NCI-H345 (cell line): ENCODE measurements at places on chromosomes 5 and 9.
A peak's percentile ranks its signal among the peaks of the same experiment; 100 is the strongest.

DNA sequence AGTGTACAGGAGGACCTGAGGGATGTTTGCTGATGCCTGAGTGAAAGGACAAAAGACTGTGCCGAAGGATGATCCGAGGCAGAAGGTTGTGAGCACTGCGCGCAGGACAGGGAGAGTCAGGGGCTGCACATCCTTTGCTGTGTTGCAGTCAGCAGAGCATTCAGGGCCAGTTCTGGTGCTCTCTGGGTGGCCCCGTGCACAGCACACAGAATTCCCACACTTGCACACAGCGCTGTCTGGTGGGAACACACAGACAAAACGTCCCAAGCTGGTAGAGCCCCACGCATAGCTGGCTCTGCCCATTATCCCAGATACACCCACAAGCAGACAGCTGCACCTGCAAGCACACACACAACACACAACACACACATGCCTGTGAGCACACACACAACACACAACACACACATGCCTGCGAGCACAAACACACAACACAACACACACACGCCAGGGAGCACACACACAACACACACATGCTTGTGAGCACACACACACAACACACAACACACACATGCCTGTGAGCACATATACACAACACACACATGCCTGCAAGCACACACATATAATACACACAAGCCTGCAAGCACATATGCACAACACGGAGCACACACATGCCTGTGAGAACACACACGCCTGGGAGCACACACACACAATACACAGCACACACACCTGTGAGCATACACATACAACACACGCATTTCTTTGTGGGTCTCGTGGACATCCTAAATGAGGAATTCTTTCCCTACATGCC is 74.4 kb downstream of the FGF18 start:
- no peak for DNase-seq

DNA sequence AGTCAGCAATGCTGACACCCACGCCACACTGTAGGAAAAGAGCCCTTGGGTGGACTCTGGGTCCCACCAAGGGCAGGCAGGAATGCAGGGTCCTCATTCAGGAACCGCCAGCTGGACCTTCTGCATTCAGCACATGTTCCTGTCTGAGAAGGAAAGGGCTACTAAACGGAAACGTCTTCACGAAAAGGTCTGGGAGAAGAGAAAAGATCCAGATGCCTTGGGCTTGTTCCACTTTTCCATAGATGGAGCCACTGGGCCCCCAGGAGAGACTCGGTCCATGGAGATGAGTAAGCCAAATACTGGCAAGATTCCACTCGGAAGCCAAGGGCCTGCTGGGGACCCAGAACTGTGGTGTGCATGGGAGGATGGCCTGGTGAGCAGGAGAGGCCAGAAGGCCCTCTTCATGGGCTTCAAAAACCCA is 38.4 kb downstream of the LHFPL2 start:
- no peak for DNase-seq

- no peak for DNase-seq
Measured at GRCh38 chr5:76641514-76642120, 18.4 kb upstream of the F2RL2 start.

- no peak for DNase-seq
Measured at GRCh38 chr5:163459462-163459818, 462 bp downstream of the NUDCD2 start.

GRCh38 chr5:72619251-72619650 is 112.0 kb upstream of the ZNF366 start:
- DNase-seq, result no peak

- DNase-seq, result no peak
Measured at GRCh38 chr5:50786073-50786472, 119.6 kb downstream of the PARP8 start.

DNA sequence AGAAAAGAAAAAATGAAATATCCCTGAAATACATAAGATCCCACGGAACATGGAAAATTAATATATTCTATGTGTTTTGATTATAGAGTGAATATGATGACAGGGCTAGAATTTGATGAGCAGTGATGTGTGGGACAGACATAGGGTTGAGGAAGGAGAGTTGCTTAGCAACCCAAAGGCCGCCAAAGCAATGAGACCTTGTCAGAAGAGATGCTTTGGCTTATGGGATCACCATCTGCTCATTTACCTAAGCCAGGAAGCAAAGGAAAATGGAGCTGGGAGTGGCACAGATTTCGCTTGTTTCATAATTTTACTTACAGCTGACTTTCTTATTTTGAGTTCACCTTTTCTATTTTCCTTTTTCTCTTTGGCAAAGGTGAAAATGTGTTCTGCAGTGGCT is 20.9 kb upstream of the HAPLN1 start:
- no peak for DNase-seq

DNA sequence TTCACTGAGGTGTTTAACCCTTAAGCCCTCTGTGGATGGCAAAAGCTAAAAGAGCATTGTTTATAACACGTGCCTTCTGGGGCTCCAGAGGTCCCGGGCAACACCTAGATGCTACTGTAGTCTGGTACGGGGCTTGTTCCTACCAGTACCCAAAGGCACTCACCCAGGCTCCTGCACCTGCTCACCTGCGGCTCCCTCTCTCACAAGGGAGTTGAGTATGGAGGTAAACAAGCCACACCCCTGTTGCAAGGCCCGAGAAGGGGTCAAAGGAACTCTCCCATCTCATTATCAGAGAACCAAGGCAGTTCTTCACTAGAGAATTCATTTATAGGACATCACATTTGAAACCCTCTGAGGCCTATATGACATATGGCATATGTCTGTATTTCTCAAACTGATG is 53.4 kb upstream of the IL6ST start:
- peak; percentile 10 for DNase-seq

DNA sequence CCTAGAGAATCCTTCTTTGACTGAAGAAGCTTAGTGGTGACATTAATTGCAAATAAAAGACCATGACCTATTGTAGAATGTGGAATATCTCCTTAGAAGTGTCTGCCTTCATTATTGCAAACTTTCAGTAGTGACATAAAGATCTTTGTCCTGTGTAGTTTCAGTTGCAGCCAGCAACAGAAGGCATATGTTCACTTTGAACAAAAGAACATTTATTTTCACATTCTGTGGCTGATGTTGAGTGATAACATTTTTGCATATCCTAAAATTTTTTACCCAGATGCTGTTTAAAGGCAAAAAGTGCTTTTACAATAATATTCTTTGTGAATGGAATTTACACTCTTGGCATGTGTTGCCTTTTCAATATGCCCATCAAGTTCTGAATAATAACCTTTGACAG is 165.9 kb downstream of the TMC1 start:
- DNase-seq, result no peak

DNA sequence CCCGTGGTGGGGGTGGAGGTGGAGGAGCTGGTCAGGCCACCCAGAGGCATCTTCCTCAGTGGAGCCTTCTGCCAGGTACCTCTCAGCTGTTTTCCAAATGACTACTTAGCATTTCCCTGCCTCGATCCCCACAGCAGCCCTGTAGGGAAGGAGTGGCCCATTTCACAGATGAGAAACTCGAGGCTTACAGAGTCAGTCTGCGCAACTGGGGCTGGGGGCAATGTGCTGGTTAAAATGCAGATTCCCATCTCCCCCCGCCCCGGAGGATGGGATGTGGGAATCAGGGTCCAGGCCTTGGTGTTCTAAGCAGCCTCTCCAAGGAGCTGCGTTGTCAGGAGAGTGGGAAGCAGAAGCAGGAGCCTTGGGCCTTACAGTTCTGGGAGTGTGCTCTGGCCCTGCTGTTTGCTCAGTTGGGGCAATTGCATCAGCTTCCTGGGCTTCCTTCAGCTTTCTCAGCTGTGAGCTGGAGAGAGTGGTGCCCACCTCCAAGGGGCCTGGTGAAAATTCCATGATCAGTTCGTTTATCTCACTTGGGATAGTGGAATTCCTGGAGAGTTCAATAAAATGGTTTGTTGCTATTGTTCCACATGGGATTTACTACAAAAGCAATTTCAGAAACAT is 19.4 kb downstream of the ERGIC1 start:
- no peak for DNase-seq

DNA sequence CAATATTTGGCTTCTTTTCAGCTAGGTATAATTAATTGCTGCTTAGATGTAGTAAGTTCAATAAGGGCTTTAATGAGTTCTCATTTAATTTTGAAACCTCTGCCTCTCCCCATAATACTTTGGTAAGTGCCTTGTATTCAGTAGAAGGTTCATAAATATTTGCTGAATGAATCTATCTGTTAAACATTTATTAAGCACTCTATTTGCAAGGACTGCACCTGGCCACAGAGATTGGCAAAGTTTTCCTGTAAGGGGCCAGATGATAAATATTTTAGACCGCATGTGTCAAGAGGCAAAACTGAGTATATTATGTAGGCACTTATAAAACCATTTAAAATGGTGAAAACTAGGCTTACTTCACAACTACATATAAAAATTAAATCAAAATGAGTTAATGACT is 19.0 kb upstream of the GNA14 start:
- DNase-seq, result no peak

DNA sequence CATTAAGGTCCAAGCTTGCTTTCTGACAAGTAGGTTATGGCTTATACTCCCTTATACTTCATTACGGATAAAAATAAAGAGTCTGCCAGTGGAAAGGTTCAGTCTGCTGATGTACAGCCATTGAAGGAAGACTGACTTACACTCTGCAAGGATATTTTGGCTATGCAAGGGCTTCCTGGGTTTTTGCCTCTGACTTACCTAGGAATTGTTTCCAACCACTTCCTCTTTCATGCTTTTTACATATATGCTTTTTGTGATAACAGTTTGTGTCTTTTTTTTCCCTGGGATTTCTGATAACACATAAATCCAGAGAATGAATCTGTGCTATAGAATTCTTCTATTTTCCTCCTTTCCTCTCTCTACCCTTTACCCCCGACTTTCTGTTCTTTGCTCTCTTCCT is 16.8 kb downstream of the ISOC1 start:
- no peak for DNase-seq
